ENCODE measurements at places on chromosomes 3 and 15.

DNA sequence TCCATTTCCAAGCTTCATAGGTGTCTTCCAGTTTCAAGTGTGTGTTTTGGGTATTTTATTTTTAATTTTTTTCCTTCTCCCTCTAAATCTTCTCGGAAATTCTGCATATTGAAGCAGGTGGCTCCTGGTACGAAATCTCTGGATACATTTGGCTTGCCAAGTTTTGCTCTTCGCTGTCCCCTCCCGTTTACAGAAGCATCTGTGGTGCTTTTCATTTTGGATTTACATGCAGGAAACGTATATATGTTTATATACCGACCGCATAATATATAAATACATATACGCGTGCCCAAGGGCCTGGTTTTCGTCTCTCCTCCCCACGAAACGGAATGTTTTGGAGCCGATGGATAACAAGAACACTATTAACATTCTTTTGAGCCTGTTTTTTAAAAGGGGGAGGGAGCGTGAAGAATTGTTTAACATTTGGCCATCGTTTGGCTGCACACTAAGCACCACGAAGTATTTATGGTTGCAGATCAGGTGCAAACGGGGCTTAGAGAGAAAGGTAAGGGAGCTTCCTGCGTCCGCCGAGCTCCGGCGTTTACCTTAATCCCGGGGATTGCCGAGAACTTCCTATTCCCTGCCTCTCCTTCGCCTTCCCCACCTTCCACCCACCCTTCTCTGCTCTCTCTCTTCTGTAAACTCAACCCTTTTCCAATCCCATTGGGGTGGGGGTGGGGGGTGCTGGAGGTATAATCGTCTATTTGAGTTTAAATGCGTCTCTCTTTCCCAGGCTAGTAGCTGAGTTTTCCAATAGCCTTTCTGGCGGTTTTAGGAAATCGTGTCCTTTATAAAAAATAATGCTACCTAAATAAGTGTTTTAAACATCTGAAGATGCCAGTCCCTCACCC lies 1.1 kb upstream of the NLGN1 start:
- DNase-seq = no peak

GRCh38 chr15:70912187-70912586 lies 19.6 kb downstream of the LRRC49 start:
- no peak for DNase-seq

DNA sequence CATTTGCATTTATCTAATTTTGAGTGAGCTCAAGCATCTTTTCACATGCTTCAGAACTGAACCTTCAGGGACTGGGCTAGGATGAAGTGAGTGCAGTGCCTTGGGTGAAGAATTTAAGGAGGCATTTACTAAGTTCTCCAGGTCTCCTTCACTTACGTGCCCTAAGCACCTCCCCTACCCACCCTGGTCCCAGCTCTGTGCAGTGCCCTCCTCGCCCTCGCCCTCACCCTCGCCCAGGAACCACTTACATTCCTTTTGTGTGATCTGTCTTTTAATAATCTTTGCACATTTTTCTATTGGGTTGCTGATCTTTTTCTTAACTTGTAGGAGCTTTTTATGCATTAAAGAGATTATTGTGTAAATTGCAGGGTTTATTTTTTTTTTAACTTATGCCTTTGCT lies 322.6 kb downstream of the THSD4 start:
- DNase-seq = no peak

DNA sequence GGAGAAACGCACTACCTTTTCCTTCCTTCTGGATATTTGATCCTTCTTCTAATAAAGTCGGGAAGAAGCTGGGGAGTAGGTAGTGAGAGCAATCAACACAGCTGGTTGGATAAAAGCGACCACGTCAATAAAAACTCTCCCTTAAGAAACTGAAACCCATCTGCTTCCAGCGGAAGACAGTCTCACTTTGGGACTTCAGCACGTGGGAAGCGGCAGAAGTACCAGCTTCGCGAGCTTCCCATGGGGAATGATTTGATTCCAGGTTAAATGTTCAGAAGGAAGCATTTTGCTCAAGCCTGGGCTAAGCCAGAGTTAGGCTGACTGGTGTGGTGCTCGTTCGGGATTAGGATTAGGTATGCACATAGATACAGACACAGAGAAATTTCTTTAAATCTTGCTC lies 262.3 kb upstream of the LYSMD4 start:
- DNase-seq = no peak

- no peak for DNase-seq
Measured at GRCh38 chr3:117671722-117672318, 962.2 kb downstream of the TUSC7 start.

GRCh38 chr15:35746121-35746520 lies 200.2 kb upstream of the DPH6 start:
- DNase-seq = no peak

- DNase-seq = no peak
Measured at GRCh38 chr3:193822492-193823212, 229.6 kb downstream of the OPA1 start.

- DNase-seq = no peak
Measured at GRCh38 chr15:45183511-45183910, 4.3 kb downstream of the SHF start.

DNA sequence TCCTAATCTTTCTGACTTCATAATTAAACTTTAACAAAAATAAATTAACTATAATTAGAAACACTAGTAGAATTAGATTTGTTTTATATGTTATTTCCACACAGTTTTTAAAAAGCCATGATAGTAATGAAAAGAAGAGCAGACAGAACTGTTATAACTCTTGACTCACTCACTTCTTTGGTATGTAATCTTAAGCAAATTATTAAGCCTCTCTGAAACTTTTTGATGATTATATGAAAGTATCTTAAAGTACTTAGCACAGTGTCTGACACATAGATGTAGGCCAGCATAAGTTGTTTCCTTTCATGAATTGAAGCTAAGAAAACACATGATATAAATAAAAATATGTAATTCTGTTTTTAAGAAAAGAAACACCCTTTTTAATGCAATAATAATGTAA lies 123.6 kb upstream of the MLF1 start:
- DNase-seq = no peak

DNA sequence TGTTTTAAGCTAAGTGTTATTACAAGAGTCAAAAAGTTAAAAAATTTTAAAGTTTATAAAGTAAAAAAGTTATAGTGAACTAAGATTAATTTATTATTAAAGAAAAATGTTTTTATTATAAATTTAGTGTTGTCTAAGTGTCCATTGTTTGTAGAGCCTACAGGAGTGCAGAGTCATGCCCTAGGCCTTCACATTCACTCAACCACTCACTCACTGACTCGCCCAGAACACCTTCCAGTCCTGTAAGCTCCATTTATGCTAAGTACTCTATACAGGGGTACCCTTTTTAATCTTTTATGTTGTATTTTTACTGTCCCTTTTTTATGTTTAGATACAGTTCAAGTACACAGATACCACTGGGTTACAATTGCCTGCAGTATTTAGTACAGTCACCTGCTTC lies 37.2 kb downstream of the EEFSEC start:
- no peak for DNase-seq

- peak; percentile 29 for DNase-seq
Measured at GRCh38 chr3:37223141-37223558, 48.8 kb upstream of the LRRFIP2 start.

- no peak for DNase-seq
Measured at GRCh38 chr15:73021139-73021621, 31.1 kb upstream of the NEO1 start.

DNA sequence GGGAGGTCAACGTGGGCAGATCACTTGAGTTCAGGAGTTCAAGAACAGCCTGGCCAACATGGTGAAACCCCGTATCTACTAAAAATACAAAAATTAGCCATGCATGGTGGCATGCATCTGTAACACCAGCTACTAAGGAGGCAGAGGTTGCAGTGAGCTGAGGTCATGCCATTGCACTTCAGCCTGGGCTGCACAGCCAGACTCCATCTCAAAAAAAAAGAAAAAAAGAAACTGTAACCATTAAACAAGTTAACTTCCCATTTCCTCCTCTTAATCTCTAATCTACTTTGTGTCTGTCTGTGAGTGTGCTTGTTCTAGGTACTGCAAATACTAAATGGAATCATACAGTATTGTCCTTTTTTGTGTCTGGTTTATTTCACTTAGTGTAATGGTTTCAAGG lies 2.7 kb downstream of the RBM6 start:
- DNase-seq = no peak

DNA sequence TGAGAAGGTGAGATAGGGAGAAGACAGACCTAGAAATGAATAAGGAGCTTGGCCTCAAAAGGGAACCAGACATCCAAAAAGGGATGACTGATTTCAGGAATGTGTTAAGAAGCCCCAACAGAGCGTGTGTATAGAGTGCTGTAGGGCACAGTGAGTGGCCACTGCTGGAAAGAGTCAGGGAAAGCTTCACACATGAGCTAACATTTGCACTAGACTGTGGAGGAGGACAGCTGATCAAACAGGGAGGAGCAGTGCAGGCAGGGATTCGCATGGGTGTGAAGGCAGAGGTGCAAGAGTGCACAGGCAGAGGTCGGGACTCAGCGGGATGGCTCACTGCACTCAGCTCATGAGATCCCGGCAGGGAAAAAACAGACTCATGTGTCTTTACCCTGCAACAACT lies 61.8 kb downstream of the NPTN start:
- DNase-seq = peak; percentile 8

- DNase-seq = no peak
Measured at GRCh38 chr3:71511037-71511436, 72.5 kb downstream of the FOXP1 start.

DNA sequence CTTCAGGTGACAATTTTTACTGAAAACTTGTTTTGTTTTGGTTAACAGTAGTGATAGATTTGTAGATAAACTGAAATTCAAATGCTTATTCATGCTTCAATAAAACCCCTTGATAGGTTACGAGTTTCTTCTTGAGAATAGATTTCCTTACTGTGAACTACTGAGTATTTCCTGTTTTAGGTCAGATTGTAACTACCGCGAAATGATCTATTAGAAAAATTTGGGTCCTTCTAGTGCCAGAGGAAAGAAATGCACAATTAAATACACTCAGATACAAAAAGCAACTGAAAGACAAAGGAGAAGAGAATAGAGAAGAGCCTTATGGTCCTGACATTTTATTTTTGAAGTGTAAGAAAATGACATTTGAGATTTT lies 251.7 kb upstream of the TBL1XR1 start:
- no peak for DNase-seq

GRCh38 chr3:2774481-2775249 lies 335.5 kb downstream of the IL5RA start:
- peak; percentile 3 for DNase-seq

- DNase-seq = no peak
Measured at GRCh38 chr3:106514431-106514830, 645.6 kb upstream of the CBLB start.

DNA sequence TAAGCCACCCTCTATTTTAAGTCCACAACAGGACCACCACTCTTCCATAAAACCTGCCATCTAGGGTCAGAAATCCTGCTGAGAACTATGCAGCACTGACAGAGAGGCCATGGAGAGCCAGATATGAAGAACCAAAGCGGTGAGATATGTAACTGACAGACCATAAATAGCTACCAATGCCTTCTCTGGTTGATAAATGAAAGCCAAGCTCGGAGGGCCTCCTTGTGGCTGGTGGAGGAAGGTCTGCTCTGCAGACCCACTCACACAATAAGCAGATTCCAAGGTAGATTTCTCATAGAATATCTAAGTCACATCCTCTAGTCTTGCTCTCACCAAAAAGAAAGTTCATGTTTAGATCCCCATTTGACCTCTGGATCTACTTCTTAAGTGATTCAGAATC lies 38.9 kb downstream of the RYK start:
- DNase-seq = peak; percentile 15

DNA sequence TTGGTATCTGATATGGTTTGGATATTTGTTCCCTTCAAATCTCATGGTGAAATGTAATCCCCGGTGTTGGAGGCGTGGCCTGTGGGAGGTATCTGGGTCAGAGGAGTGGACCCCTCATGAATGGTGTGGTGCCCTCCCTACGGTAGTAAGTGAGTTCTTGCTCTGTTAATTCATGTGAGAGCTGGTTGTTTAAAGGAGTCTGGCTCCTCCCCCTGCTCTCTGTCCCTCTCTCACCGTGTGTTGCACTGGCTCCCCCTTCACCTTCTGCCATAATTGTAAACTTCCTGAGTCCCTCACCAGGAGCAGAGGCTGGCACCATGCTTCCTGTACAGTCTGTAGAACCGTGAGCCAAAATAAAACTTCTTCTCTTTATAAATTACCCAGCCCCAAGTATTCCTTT lies 246.9 kb upstream of the AGTR1 start:
- DNase-seq = peak; percentile 38

- no peak for DNase-seq
Measured at GRCh38 chr3:57194641-57195040, 5.1 kb downstream of the HESX1 start.

DNA sequence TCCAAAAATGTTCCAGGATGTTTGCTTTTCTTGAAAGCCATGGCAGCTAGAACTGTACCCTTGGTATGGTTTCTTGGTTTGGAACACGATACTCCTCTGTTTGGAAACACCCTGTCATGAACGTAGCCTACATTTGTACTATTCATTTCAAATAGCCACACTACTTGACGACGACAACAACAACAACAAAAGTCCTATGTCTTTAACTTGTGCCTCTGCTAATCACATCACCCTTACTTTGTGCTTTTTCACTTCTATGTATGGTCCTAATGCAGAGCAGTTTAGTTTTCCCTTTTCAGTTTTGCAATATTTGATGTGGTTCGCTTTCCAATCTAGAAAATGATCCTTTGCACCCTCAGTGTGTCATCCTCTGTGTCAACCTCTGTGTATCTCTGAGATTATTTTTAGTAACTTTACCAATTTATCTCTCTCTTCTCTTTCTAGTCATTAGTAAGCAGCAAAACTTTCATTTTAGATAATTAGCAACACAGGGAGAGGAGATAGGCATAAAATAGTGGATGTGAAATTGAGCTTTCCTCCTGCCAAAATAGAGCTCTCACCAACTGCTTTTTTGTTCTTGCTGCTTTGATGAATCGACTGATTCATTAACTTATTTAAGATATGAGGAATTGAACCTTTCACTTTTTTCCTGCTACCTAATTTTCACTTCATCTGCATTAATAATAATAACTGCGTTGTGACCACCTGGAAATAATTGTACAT lies 44.1 kb upstream of the TP63 start:
- DNase-seq = no peak
